ENCODE measurements at places on chromosomes 7 and 10. TPM values are rescaled to one million over a fixed set of nuclear protein-coding genes. Genes with fewer than 3 reads are reported as not detected.

The PPP1R3A gene
- total RNA-seq = not detected

The CPSF4 gene
- total RNA-seq = 20.1 TPM

- no peak for DNase-seq
Observed at GRCh38 chr7:50827281-50827680, 44.6 kb upstream of the GRB10 start.

GRCh38 chr7:55063633-55064032, 44.8 kb downstream of the EGFR start:
- no peak for DNase-seq

DNA sequence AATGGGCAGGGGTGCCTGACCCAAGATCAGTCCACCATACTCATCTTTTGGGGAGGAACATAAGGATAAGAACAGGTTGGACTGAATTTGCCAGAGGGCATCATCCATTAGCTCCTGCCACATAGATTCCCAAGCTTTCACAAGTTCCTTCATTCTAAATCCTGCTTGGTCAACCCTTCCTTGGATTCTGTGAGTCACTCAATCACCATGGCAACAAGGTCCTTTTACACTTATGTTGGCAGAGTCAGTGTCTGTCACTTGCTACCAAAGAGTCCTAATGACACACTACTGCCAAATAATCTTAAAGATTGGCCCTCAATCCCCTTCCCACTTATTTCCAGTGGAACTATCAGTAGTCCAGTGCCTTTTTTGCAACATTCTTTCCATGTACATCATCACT, 5.0 kb upstream of the LGI1 start:
- DNase-seq = no peak

GRCh38 chr10:17379151-17379690, 75.2 kb downstream of the ST8SIA6 start:
- no peak for DNase-seq

DNA sequence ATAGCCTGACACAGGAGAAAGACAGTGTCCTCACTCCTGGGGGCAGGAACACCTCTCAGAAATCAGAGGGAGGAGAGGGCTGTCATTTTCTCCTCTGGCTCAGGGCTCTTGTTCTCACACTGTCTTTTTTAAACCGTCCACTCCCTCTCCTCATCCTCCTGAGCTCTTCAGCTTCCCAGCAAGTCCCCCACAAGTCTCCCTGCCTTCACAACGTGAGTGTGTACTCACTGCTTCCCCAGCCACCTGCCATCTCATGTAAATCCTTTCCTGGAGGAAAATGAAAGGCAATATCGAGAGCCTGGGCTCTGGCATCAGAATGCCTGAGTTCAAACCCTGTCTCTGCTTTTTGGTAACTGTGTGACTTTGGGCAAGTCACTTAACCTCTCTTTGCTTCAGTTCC, 5.7 kb downstream of the LLCFC1 start:
- no peak for DNase-seq

DNA sequence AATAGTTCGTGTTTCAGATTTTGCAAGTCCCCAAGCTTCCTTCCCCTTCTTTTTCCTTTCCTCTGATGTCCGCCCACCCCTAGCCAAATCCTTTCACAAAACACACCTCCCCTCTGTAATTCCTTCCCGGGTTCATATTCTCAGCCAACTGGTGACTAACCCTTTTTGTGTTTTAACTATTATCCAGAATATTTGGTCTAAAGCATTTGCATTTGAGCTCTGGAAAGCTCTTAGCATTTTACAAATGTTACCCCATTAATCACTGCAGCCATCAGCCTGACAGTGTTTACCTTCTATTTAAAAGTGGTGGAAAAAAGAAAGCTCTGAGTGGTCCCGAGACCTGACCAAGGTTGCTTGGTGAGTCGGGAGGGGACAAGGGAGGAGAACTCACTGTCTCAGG, 139.0 kb downstream of the CREB5 start:
- DNase-seq = no peak

- no peak for DNase-seq
Observed at GRCh38 chr7:80619741-80620140, 18.7 kb upstream of the CD36 start.

The ECHDC3 gene
- 15.7 TPM for total RNA-seq

GRCh38 chr10:5619362-5620211, 46.8 kb downstream of the ASB13 start:
- DNase-seq = no peak

GRCh38 chr10:117477211-117477947, 65.2 kb upstream of the EMX2 start:
- DNase-seq = no peak

The CPED1 gene
- 1.3 TPM for total RNA-seq

DNA sequence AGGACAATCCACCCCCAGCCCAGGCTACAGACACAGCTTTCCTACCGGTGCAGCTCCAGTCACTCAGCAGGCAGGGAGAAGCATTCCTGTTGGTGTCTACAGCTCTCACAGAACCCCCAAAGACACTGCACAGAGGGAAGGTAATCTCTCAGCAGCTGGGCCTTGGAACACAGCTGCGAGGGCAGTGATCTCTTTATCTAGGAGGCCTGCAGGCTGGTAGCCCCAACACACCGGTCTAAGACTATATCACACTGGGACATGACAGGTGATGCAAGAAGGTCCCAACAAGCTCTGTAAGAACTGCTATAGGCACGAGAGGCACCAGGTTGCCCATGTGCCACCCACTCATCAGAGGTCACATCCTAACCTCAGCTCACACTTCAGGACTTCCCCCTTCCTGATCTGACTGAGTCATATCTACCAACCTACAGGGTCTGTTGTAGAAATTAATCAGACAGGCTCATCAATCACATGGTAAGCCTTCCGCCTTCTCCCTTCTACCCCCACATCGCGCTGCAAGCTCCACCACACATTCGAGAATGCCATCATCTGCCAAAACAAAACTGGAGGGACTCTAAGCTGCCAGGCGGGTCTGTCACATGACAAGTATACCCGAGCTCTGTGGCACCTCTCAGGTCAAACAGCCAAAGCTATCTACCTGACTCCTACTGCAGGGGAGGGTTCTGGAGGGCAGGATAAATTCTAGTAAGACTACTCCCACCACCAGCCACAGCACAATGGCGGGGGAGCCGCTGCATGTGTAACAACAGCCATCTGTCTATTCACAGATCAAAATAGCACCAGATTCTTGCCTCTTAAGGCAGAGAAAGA, 26.1 kb downstream of the FAM53B start:
- DNase-seq = no peak

DNA sequence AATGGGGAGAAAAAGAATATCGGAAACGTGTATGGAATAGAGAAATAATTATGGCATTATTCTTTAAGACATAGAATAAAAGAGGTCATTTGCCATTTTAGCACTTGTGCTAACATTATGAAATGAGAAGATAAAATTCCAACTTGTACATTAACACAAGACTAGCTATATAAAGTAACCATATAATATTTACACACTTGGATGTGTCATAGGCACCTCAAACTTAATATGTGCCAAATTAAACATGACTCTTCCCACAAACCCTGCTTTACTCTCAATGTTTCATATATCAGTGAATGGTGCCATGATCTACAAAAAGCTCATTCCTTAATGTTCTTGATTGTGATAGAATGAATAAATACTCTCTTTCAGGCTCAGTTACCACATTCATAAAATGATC, 4.1 kb upstream of the MINDY3 start:
- no peak for DNase-seq

DNA sequence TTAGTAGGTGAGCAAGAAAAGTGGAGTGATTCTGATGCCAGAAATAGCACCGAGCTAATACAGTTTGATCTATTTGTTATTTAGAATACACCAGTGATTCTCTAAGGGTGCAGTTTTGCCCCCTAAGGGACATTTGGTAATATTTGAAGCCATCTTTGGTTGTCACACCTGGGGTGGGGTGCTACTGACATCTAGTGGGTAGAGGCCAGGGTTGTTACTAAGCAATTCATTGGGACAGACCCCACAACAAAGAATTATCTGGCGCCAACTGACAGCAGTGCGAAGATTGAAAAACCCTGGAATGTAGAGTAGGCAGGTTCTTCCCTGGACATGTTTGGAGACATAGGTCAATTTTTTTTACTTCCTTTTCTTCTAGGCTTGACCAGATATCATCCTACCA, 14.6 kb downstream of the PALS2 start:
- DNase-seq = no peak

DNA sequence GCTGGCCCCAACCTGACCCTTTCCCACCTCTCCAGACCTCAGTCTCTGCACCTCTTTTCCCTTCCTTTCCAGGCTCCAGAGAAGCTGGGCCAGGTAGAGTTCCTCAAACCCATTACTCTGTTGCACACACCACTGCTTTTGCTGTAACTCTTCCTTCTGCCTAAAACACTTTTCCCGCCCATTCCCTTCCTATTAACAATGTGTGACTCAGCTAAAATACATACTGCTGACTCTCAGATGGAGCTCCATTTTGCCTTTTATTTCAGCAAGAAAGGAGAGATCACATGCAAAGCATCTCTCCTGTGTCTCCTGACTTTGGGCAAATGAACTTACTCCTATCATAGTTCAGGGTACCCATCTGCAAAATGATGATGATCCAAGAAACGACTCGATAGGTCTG, 201.0 kb downstream of the CALN1 start:
- no peak for DNase-seq

DNA sequence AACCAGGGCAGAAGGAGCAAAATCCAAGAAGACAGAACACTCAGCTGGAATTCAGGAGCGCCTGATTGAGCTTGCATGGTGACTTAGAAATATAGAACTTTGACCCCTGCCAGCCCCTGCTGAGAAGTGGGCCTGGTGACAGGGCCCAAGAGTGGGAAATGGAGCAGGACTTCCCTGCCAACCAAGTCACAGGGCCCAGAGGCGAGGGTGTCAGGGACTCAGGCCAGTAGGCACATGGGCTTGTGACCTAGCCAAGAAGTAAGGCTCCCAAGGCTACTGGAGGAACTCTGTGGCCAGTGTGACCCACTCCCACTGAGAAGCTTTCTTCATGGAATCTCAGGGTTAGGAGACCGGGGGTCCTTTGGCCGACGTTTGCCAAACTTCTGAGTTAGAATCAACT, 31.9 kb downstream of the LRRC20 start:
- DNase-seq = no peak

DNA sequence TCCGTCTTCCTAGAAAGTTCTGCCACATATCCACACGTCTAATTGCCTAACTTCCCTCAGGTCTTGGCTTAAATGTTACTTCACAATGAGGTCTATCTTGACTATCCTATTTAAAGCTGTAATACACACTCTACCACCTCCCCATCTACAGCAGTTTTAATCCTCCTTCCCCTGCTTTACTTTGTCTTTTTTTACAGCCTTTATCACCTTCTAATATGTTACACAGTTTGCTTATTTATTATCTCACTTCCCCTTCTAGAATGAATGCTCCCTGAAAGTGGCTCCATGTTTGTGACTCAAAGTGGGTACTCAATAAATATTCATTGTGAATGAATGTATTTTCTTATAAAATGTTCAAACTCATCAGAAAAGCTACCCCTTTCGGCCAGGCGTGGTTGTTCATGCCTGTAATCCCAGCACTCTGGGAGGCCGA, 13.6 kb upstream of the MICU1 start:
- no peak for DNase-seq

All from pancreas (tissue), 10 donors.